GOT3 (cell line): ENCODE measurements at places on chromosomes 2 and 18.

GRCh38 chr2:222842491-222843174 is 18.2 kb upstream of the ACSL3 start:
- no peak for DNase-seq

- DNase-seq, result no peak
These were observed 21.7 kb upstream of the NRP2 start for GRCh38 chr2:205660521-205661124.

GRCh38 chr2:217741381-217741955 is 261.3 kb downstream of the TNS1 start:
- DNase-seq, result no peak

DNA sequence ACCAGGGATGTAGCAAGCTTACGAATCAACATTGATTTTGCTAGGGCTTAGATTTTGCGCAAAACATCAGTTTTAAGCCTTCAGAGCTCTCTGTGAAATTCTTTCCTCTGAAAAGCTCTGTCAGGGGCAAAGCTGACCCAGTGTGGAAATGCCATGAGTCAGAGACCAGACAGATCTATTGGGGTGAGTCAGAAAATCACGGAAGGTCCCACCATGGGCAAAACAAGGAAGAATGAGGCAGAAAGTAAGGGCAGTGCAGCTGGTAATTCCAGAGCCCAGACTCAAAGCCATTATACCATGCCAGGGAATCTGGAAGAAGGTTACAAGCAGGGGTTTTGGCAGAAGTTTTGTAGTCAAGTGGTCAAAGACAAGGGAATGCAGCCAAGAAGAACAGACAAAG is 256.6 kb upstream of the CTAGE1 start:
- peak; percentile 1 for DNase-seq

DNA sequence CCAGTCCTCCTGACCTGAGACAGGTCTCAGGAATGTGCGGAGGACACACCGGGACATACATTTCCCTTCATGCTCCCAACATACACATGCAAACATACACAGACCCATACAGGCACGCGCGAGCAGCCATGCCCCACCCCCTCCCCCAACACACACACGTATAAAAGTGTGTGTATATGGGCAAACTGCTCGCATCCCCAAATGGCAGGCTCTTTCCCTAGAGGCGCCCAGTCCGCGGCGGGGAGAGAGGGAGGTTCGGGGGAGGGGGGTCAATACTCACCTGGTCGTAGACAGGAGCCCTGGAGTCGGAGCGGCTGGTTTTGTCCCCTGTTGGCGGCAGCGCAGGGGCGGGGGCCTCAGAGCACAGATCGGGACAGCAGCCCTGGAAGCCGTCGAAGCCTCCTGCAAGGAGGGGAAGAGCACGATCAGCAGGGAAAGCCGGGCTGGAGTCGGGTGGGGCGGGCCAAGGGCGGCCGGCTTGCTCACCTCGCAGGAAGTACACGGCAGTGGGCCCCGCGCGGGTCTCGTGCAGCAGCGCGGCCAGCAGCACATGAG is 682 bp downstream of the DUSP2 start:
- DNase-seq, result no peak

DNA sequence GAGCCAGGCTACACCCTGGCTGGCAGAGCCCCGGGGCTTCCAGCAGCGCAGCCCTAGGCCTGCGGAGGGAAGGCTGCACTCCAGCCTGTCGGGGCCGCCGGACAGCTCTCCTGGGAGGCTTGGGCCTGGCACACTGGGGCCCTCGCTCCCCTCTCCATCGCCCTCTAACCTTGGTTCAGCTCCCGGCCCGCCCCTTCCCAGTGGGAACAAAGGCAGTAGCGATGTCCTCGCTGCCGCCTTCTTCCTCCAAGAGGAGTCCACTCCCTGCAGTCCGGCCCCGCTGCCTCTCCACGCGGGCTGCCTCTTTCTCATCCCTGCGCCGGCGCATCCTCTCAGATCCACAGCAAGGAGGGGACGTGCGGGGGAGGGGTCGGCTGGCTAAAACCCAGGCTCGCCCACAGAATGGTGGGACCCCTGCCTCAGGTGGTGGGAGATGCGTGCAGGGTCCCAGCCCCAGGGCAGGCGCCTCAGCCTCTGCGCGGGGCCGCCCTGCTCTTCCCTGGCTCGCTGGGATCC is 138.1 kb downstream of the TWIST2 start:
- DNase-seq, result no peak

DNA sequence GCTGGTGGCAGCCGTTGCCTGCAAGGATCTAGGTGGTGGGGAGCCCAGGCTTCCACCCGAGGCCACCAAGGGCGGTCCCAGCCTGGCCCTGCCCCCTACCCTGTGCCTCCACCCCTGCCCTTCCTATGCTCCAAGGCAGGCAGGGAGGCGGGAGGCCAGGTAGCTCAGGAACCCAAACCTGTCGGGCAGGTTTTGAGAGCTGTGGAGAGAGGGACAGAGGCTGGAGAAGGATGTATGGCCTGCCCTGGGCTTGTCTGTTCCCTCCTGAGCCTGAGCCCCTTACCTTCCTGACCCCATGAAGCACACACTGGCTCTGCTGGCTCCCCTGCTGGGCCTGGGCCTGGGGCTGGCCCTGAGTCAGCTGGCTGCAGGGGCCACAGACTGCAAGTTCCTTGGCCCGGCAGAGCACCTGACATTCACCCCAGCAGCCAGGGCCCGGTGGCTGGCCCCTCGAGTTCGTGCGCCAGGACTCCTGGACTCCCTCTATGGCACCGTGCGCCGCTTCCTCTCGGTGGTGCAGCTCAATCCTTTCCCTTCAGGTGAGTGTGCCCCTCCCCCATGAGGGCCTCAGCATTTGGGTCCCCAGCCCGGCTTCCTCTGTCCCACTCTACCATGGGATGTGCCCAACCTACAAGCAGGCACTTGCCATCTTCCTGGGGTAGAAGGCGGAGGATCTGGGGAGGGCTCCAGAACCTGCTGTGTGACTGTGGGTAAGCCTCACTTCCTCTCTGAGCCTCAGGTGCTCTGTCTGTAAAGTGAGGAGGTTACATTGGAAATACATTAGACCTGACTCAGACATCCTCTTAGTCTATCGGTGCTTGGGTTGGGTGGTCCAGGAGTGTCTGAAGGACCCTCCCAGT is at the start of gene PROM2:
TSS of gene PROM2 (plus strand) at position 159 of the 860 bp plus-strand sequence. CDS start at position 296, 137 bp downstream.
- DNase-seq, result no peak

GRCh38 chr2:238149841-238150572 is 8.8 kb upstream of the ERFE start:
- no peak for DNase-seq

DNA sequence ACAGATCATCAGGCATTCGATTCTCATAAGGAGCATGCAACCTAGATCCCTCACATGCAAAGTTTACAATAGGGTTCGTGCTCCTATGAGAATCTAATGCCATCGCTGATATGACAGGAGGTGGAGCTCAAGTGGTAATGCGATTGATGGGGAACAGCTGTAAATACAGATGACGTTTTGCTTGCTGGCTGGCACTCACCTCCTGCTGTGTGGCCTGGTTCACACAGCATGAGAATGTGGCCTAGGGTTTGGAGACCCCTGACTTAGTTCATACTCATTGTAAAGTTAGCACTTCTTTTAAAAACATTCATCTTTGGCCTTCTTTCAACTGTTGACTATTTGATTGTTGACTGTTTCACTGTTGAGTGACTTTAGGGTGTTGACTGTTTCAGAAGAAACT is 8.7 kb upstream of the CHMP1B start:
- DNase-seq, result no peak

DNA sequence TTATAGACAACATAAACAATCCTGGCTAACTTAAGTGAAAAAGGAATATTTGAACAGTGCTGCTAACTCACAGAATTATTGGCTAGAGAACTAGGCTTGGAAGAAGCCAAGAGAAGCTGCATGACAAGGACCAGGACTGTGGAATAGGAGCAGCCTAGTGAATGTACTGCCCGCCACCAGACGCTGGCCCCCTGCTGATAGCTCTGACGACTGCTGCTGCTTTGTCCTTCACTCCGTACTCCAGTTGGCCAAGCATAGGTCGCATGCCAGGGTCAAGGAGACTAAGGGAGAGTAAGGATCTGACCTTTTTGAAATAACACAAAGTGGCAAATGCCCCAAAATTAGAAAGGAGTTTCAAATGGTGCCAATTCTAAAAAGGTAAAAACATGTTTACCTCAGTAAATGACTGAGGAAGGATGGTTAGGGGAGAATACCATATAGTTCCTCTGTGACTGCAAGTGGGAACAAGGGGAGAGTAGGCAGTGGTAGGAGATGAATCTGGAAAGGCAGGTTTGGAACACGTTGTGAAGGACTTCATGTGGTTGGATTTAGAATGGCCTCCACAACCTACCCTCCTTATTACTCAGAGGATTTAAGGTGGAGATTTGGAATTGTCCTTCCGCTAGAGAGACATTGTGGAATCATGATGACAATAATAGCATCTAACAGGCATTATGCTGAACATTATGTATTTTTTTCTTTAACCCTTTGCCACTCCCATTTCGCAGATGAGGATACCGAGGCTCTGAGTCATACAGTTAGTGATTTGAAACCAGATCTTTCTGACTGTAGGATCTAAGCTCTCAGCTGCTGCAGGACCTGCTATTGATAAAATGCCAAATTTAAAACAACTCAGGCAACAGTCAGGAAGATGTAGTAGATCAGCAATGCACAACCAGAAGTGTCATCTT is 19.5 kb downstream of the STRADB start:
- DNase-seq, result no peak
